ENCODE measurements at places on chromosomes 13 and 19.

DNA sequence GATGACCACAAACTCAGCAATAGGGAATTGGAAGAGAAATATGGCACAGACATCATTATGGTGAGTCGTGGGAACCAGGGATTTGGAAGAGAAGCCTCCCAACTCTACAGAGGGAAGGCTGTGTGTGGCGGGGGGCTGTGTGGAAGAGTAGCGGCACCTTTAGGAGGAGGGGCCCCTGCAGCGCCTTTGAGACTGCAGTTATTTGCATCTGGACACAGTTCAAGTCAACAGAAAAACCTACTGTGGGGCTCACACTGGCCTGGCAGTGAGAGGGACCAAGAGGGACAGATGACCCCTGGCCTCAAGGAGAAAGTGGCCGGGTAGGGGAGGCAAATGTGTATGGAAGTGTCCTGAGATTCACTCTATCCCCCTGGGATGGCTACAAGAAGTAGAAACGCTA is 5.1 kb downstream of the ATP12A start:
- no peak for DNase-seq

DNA sequence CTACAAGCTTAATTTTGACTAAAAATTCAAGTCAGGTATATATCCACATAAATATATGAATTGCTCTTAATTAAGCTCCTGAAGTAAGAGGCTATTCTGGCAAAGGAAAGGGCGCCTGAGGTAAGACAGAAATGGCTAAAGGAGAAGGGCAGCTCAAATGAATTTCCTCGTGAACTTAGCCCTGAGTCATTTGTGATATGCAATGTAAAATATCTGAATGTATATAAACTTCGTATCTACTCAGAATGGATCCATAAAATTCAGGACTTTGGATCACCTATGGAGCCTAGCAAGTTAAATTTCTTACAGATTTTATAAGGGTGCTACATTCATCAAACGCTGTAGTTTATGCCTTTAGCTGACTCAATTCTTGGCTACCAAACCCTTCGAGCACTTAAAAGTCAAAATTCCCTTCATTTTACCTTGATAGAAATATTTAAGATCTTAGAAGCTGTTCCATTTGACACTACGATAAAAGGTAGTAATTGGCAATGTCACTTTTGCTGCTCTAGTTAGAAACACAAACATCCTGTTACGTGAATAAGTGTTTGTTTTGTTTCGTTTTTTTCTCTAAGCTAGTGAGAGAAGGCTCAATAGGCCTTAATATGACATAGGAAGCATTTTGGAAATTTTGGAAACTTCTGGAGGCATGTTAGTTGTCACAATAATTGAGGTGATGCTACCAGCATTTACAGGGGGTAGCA is 69.2 kb downstream of the DIAPH3 start:
- DNase-seq: no peak

DNA sequence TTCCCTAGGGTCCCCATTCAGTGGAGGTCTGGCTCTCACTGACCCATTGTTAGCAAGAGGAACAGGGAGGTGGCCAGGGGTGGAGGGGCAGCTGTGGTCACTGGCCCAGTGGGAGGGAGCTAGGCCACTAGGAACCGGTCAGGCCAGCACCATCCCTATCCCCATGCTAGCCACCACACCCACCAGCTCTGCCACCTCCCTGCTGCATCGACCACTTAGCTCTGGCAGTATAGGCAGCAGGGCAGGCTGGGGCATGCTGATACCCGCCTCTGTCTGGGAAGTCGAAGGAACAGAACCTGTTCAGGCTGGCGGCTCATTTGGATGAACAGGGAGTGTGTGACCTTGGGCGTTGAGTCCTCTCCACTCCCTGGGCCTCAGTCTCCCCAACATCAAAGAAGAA is 4.7 kb downstream of the PPP1R13L start:
- no peak for DNase-seq

DNA sequence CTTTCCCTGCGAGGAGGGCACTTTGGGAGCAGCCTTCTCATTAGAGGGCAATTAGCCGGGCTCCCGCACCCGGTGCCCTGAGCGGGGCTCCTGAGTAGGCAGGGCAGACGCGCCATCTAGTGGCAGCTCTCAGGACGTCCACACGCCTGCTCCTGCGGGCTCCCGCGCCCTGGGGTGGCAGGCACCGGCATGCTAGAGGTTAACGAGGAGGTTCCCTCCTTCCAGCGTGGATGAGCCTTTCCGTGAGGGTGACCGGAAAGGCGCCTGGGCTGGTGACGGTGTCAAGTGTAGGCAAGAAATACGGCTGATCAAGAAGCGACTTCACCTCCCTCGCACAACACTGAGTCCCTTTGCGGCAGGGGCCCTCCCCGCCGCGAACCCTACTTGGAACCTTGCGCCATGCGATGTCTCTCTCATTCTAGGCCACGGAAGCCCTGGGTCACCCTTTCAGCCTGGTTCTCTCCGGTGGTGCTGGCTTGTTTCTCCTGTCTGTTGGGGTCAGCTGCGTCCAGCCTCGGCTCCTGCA is 67.7 kb downstream of the ALOX5AP start:
- DNase-seq: peak; percentile 82

DNA sequence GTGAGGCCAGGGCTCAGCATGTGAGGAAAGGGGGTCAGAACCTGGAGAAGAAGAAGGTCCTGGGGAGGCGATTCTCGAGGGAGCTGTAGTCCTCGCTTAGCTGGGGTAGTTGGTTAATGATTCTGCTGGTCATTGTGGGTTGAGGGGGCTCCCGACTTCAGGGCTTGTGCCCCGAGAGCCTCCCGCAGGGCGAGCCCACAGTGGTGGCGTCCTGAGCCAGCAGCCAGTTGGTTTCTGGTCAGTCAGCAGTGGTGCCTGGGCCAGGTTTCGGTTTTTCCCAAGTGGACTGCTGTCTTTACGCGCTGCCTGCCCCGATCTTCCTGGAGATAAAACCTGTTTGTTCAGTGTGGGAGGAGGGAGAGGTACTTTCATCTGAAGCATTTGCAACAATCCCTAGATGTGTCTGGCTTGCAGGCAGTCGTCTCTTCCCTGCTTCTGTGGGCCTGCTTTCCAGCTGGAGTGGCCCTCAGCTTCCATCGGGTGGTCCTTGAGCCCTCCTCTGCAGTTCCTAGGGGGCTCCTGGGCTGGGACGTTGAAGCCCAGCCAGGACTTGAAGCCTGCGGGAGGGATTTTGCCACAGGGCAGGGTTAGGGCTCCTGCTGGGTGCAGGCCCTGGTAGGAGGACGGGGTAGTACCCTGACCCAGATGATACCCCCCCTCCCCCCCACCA is 3.2 kb downstream of the PTBP1 start:
- no peak for DNase-seq

DNA sequence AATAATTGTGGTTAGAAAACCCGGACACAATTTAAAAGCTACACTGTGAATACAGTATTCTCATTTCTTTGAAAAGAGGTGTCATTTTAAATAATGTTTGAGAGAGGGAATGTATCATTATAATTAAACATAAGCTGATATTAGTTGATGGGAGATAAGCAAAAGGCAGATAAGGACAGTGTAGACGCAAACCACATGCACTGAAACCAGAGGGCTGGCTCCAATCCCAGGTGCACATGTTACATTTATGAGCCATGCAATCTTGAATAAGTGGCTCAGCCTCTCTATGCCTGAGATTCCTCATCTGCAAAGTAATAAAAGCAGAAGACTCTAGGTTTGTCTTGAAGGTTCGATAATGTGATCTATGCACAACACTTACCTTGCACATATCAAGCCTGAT is 238.7 kb downstream of the EFNB2 start:
- no peak for DNase-seq

GRCh38 chr13:107375701-107376340 is 807.9 kb upstream of the ARGLU1 start:
- DNase-seq: no peak

GRCh38 chr13:79386125-79386826 is 19.8 kb downstream of the RBM26 start:
- DNase-seq: no peak

All from activated T-cell treated with anti-CD3 and anti-CD28 coated beads for 48 hours (primary cell).